ENCODE measurements at places on chromosomes 7 and 10. TPM values are rescaled to one million over a fixed set of nuclear protein-coding genes. Genes with fewer than 3 reads are reported as not detected.
A peak's percentile ranks its signal among the peaks of the same experiment; 100 is the strongest.

- no peak for DNase-seq
Measured at GRCh38 chr7:157253850-157254249, 83.0 kb upstream of the DNAJB6 start.

Gene IPMK
- 3.6 TPM for total RNA-seq

- DNase-seq = no peak
Measured at GRCh38 chr10:89001729-89002072, 11.1 kb downstream of the FAS start.

GRCh38 chr7:44103923-44104859, at the start of gene AEBP1:
Gene AEBP1 (plus strand): TSS chr7:44104345. CDS start chr7:44104666, 321 bp downstream.
- peak; percentile 66 for DNase-seq

GRCh38 chr10:96456296-96456840, 57.4 kb downstream of the TLL2 start:
- no peak for DNase-seq

Gene NPC1L1
- not detected for total RNA-seq

DNA sequence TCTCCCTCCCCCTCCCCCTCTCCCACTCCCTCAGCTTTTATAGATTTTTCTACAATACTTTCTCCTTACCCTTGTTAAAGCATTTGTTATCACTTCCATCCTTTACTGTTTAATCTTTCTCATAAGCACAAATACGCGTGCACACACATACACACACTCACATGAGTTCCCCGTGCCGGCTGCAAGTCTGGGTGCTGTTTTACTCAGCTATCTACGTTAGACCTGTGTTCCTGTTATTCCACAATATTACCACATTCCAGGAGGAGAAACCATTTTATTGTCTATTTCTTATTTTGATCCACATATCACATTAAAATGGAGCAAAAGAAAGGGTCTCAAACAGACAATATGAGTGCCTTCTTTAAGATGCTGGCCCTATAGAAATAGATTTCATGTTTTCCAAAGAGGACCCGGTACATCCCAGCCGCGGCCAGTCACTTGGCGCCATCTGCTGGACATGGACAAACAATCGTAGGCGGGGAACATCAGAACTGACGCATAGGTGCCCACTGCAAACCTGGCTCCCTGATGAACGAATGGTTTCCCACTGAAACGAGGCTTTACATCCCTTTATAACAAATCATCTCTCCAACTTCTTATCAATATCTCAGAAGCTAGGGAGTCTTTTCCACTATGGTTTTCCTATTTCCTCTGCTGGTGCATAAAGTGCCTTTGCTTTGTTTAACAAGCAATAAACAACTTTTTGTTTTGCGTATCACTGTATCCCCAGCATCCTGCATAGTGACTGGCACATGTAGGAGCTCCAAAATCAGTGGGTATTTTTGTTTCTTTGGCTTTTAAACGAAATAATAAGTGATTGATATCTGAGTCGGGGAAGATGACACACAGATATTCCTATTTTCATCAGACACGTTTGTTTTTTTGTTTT, 25.2 kb upstream of the OPTN start:
- DNase-seq = peak; percentile 68

DNA sequence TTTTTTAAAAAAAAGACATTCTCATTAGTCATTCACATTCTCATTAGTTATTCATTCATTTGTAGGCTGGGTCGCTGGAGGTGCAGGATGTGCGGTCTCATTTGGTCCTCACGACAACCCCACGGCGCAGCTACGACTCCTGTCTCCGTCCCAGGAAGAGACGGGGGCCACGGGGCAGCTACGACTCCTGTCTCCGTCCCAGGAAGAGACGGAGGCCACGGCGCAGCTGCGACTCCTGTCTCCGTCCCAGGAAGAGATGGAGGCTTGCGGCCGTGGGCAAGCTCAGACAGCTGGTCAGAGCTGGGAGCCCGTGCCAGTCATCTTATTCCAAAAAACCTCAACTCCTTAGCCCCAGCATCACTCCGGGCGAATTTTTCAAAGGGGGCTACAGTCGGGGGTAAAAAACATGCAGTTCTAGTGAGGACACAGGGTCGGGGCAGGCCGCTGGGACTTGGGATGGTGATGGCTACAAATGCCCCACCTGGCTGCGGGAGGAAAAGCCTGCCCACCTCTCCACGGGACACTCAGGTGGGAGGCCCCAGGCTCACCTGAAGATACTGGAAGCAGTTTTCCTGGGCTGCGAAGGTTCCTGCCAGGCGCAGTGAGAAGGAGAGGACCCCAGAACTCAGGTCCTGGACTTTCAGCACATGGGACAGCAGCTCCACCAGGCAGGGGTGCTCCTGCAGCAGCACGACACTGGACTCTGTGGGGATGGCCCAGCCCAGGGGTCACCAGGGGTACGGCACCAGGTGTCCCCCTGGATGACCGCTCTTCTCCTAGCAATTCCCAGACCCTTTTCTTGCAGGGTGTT, 8.3 kb downstream of the BRAT1 start:
- no peak for DNase-seq

GRCh38 chr7:76346097-76346496, 12.7 kb downstream of the YWHAG start:
- no peak for DNase-seq

DNA sequence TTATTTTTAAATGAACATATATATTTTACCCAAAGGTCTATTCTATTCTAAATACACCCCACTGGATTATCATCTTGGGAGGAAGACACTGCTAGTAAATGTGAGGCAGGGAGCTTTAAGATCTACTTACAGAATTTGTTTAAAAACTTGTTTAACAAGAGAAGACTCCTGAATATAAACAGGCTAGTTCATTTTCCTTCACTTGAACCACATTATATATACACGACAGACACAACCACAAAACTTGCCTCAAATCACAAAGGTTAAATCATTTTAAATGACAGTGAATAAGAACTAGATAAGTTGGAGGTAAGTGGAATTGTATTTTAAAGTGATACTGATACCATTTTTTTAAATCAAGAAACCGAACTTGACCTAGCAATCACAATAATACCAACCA, 109.2 kb downstream of the ATE1 start:
- no peak for DNase-seq

Gene PRR15
- total RNA-seq = not detected

- DNase-seq = no peak
Measured at GRCh38 chr7:2587778-2588177, 29.0 kb downstream of the IQCE start.

DNA sequence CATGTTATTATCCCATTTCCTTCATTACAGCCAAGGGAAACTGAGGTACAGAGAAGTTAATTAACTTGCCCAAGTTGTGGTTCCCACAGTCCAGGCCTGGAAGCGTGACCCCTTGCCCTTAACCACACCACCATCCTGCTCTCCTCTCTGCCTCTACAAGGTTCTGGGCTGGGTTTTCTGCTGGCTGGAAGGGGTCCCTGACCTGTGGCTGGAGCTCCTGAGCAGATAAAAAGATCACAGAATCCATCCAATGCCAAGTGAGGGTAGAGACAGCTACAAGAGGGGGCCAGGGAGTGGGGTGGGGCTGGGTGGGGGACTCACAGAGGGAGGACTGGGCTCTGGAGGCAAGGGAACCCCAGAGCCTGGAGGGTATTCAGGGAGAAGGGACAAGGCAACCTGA, 9.7 kb downstream of the ASB10 start:
- DNase-seq = no peak

DNA sequence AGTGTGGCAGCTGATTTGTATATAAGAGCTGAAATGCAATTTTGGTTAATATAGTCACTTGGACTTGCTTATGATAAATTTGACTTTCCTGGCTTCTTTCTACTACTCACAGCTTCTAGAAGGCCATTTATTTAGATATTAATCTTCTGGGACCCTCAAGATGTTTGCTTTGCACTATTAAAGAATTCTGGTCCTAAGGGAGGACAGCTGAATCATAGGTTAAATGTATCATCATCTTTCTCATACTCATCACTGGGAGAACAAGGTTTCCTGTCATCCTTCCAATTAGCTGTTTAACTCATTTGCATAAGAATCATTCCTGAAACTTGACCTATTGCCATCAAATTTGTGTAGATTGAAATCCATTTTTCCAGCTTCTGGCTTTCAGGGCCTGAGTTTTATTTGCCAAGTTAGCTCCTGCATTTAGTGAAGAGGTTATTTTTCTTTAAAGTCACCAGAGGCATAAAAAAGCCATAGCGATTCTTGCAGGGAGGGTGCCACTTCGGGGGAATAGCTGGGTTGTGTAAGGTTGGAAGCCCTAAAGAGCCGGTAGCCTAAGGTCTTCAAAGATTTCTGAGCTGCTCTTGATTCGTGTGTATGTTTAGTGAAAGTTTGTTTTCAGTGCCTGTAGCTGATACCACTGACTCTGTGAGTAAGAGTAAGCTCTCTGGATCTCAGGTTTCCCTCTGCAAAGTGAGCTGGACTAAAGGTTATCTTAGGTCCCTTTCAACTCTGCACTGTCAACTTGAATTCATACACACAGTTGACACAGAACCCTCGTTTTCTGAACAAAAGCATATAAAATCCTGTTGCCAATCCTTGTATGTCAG, 4.3 kb downstream of the MAP3K8 start:
- no peak for DNase-seq

Gene PVRIG
- total RNA-seq = not detected

DNA sequence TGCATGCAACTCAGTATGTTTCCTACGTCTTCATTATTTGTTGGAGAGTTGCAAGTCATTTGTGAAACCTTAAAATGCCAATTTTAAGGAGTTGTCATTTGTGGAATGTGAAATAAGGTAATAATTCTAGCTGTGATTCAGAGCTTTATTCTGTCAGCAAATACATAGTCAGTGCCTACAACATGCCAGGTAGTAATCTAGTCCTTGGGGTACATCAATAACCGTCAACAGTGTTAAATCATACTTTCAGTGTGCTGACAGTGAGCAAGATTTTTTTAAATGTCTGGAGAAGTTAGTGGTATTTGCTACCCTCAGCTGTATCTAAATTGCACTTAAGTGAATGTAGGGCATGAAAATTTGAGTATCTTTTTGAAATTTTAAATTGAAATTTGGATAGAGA, 36.7 kb downstream of the MPLKIP start:
- DNase-seq = no peak

- DNase-seq = no peak
Measured at GRCh38 chr10:132265890-132266496, 41.8 kb downstream of the STK32C start.

Gene DNAH11
- total RNA-seq = not detected

DNA sequence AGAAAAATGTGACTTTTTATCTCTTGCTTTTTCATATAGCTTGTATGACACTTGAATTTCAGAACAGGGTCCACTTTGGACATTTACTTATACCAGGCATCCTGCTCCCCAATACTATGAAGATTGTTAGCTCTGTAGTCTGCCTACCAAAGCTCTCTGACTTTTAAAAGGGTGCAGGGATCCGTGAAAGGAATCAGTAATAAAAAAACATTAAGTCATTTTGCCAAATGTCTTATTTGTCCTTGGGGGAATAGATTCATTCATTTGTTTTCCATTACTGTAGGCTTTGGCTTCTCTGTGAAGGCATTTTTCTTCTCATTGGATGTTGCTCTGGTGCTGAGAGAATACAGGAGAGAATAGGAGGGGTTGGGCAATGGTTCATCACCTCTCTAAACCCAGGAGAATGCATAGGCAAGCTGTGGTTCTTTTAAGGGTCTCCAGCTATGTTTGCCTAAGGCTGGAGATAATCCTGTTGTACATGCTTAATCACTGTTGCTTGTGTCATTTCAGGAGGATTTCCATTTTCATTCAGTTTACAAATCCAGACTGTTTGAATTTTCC, 103.5 kb downstream of the SRI start:
- DNase-seq = no peak

DNA sequence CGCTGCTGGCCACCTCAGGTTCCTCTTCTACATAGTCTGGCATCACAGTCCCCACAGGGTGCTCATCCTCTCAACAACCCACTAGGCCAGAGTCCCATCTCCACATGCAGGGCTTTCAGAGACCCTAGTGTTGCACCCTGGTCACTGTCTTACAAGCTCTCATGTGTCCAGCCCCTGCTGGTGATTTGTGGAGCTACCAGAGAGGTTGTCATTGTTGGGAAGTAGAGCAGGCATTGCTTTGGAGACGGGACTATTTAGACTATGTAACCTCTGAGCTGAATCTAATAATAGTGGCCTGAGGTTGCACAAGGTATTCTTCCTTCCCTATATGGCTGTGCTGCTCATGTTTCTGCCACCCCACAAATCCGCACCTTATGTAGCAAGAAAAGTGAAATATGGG, 135.3 kb upstream of the VWC2 start:
- DNase-seq = no peak

- DNase-seq = peak; percentile 58
Measured at GRCh38 chr10:77741746-77742145, 104.1 kb upstream of the KCNMA1 start.

Gene STAG3
- total RNA-seq = 0.13 TPM

Gene ETV1
- 5.6 TPM for total RNA-seq
